Transverse colon (tissue), 4 donors: ENCODE measurements at places on chromosomes 3 and 15.

DNA sequence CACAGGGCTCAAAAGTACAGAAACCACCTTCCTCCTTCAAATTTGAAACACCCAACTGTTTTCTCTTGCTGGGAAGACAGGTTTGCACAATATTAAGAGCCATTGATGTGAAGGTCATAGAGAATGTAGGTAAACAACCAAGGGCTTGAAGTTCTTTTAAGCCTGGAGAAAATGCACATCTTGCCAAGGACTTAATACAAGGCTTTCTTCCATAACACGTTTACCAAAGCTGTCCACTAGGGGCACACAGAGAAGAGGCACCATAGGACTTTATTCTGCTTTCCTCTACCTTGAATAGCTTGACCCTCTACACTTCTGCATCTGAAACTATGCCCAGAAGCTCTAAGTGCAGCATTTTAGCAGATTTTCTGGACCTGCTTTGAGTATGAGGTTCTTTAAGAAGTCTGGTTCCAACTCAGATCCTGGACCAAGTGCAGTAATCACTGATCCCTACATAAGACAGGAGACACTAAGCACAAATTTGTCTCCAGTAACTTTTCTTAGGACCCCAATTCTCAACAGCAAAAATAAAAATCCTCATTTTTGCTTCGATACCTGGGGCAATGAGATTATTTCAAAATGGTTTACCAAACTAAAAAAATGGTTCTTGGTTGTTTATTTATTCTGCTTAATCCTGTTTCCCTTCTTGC is 138.0 kb downstream of the FBN1 start:
- DNase-seq: no peak

DNA sequence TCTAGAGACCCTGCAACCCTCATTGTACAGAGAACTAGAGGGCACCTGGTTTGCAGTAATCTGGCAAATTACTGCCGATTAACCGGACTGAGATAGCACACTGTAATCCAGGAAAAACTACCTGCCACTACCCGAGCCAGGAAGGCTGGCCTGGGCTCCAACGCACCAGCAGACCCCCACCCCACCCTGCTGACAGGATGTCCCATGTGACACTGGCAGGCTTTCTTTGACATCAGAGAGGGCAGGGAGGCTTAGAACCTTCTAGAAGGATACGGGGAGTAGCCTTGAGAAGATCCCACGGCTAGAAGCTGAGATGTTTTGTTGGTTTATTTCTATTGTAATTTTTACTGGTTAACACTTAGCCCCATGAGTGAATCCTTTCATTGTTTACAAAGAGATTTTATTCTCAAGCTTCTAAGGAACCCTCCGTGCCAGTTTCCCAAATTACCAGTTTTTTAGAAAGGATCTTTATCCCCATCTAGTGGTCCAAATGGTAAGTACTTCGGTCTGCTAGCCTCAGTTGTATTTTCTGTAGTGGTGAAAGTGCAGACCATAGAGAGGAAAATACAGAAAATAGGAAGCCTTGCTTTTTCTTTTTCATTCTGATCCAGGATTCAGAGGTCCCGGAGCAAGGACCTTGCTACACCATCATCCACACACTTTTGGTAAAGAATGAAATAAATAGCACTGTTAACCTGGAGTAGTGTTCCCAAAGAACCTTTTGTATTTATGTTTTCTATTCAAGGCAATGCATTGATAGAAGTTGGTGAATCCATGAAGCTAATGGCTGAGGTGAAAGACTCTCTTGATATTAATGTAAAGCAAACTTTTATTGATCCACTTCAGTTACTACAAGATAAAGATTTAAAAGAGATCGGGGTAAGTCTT is 81.9 kb upstream of the ADAMTSL3 start:
- DNase-seq: no peak

DNA sequence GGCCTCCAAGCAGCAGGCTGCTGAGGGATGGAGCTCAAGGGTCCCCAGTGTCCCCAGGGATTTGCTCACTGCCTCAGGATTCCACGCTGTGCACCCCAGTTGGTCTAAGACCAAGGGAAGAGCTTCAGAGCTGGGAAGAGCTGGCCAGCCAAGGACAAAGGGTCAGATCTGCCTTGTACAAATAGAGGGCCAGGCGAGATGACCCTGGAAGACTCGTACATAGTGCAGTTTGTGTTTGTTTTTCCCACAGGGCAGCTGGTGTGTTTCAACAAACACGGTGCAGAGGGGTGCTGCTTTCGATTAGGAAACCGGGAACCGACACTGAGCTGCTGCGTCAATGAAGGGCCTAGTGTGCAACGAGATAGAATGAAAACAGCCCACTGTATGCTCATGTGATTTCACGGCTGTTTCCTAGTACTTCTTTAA is 56.1 kb upstream of the TRPM1 start:
- no peak for DNase-seq

GRCh38 chr3:178584722-178585380 is 48.6 kb downstream of the KCNMB2 start:
- DNase-seq: no peak
